ENCODE measurements at places on chromosomes 2 and 18.

DNA sequence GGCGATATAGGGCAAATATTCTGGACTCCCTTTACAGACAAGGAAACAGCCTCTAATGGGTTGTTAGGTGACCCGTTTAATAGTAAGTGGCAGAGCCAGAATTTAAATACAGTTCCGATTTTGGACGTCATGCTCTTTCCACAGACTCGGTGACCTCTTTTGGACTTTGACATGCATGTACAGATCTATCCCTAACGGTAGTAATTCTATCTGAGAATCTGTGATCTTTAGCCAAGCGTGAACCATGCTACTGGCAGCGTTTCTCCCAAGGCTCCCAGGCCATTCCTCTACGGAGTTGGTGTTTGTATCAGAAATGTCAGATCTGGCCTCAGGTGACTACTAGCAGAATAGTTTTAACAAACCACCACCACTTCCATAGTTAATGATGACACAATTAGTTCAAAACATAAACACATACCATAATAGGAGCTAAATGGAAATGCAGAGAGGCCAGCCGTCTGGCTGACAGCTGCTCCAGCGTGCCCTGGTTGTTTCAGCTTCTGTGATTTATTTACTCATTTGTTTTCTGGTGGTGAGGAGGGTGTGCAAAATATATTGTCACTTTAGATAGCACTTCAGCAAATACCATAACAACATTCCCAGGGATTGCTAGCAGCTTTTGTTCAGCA, 304.6 kb upstream of the LYPD1 start:
- no peak for DNase-seq

- no peak for DNase-seq
Measured at GRCh38 chr2:57760381-57760801, 286.2 kb upstream of the VRK2 start.

DNA sequence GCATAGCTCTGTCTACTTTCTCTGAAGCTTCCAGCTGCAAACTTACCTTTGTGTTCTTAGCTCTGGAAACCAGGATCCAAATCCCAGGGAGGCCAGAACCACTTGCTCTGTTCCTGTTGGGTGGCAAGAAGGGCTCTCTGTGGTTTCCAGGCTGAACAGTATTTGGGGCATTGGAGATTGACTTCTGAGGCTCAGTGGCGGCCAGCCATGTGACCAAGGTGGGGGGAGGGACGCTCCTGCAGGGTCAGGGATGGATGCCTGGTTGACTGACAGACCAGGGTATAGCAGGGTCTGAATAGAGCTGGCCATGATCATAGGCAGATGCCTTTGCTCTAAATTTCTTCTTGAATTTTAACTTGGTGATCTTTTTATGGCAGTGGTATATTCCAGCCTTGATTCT, 15.1 kb downstream of the SLC4A5 start:
- DNase-seq = no peak

GRCh38 chr2:16671760-16672159, 6.1 kb upstream of the CYRIA start:
- DNase-seq = no peak

GRCh38 chr18:425106-425745, 75.3 kb downstream of the COLEC12 start:
- no peak for DNase-seq

- peak; percentile 83 for DNase-seq
Measured at GRCh38 chr2:159290289-159290907, 3.9 kb upstream of the WDSUB1 start.

DNA sequence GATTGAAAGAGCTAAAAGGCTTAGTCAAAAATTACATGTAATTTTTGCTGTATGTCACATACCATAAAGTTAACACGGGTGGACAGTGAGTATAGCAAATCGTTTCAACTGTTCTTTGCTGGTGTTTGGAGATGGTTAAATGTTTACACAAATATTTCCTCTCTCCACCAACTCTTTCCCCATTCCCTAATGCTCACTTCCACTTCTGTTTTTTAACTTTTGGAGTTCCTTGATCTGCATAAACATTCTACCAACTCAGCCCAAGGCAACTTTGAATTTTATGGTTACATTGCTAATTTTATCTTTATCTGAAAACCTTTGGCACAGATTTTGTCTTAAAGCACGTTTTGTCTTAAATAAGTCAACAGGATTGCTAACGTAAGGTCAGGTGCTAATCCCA, 1.9 kb upstream of the SPOPL start:
- DNase-seq = no peak

DNA sequence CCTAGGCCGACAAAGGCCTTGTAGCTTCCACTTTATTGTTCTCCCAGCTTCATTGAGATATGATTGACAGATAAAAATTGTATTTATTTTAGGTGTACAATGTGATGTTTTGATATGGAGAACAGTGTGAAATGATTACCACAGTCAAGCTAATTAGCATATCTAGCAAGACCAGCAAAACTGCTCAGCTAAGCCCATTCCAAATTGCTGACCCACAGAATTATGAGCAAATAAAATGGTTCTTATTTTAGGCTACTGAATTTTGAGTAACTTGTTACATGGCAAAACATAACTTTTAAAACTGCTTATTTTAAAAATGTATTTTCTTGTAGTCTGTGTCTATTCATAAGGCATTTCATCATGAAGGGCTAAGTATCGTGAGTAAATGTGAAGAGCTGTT, 8.6 kb upstream of the SELENOI start:
- no peak for DNase-seq

DNA sequence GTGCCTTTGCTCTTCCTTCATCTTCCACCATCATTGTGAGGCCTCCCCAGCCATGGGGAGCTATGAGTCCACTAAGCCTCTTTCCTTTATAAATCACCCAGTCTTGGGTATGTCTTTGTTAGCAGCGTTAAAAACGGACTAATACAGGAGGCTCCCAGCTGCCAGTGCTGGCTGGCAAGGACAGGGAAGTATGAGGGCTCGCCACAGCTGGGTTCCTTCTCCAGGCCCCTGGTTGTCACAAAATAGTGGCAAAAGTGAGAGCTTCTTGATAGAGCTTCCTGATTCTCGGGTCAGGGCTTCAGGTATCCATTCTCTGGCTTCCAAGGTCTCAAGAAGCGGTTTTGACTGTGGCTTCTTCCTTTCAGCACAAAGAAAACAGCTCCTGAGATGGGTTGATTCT, 85.0 kb downstream of the ZNF516 start:
- DNase-seq = no peak

DNA sequence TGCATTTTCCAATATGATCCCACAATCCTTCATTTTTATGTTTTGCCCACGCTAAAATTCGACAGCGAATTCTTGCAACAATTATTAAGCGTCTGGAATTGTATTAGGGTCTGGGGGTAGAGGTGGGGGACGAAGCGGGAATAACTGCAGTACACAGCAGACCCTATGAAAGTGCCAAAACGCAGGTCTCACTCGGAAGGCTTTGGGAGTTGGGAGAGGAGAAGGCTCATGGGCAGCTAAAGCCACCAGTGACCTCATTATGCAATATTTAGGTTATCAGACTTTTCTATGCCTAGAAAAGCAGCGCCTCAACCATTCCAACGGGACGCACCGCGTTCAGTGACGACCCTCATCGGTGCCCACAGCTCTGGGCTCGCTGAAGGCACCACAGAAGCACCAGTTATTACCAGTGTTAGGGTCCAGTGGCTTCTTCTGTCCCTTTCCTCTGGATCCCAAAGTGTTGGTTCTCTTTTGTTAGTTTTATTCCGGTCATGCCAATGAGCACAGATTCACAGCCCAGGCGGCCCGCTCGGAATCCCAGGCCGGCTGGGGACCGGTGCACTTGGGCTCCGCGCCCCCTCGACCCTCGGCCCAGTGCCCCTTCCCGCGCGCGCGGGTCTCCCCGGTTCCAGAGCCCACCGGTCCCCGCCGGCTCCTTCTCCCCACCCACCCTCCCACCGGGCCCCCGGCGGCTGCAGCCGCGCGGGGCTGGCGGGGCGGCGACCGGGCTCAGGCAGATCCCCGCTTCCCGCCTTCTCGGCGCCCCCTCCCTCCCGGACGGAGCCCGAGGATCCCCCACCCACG, 737 bp upstream of the MAPK4 start:
- DNase-seq = no peak

GRCh38 chr2:31067259-31067658, 71.0 kb downstream of the GALNT14 start:
- DNase-seq = no peak

DNA sequence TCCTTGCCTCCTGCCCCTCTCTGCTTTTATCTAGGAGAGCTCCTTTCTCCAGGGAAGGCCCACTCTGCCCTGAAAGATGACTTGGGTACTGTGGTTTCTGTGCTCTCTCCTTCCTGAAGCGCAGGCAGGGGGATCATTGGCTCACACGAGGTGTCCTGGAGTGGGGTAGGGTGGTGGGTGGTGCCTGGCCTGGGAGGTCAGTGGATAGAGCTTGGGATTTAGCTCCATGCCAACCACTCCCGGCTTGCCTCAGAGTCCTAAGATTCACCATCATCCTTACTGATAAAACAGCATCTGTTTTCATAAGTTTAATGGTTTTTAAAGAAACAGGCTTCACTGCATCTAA, 63.1 kb downstream of the CIB4 start:
- DNase-seq = no peak

DNA sequence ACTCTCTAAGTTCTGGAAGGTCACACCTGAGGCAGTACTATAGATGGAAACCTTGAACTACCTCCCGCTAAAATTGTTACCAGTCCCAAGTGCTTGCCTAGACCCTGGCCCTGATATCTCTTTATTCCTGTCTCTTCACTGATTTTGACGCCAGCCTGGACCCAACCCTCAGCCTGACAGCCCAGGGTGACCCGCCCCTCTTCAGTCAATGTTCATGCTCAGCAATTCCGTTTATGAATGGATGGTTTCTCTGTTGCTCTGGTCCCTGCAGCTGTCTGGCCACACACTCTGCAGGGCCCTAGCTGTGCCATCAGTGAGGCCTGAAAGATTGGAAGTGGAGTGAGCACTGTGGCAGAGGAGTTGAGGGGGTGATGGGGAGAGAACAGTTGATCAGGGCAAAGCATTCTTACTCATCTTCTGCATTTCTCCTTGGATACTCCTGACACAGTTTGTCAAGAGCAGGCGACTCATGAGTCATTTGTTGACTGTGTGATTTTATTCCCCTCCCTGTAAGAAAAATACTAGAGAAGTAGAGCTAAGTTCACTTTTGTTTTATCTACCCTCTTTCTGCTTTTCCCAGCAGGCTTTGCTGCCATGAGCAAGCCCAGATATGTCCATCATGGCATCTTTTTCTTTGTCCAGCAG, 46.0 kb downstream of the NPAS2 start:
- no peak for DNase-seq

DNA sequence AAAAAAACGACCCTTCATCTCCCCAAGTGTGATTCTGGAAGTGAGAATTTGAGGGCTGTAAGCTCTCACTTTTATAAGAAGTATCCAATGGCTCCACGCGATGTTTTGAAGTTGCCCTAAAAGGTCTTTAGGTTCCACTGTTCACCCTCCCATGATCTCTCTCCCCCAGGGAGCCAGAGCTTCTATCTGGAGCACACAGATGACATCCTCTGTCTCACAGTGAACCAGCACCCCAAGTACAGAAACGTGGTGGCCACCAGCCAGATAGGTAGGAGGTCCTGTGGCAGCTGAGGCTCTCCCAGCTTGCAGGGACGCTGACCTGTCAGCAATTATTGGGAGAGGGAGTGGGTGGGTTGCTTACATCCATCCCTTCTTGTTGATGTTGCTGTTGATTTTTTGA, 97.8 kb downstream of the RTN4 start:
- DNase-seq = no peak

DNA sequence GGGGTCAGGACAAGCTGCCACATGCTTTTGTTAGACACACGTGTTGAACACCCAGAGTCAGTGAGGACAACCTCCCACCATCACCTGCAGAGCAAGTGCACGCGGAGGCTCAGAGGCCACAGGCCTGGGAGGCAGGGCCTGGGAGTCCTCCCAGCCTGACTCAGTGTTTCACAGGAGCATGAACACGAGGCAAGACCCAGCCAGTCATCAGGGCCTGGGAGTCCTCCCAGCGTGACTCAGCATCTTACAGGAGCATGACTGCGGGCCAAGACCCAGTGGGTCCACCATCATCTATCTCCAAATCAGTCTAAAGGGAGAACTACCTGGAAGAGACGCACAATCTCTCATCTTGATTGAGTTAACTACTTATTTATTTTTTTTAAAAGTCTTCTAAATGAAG, 112.6 kb upstream of the PXDN start:
- DNase-seq = no peak

GRCh38 chr2:242013771-242014170, 144.2 kb downstream of the RTP5 start:
- no peak for DNase-seq

DNA sequence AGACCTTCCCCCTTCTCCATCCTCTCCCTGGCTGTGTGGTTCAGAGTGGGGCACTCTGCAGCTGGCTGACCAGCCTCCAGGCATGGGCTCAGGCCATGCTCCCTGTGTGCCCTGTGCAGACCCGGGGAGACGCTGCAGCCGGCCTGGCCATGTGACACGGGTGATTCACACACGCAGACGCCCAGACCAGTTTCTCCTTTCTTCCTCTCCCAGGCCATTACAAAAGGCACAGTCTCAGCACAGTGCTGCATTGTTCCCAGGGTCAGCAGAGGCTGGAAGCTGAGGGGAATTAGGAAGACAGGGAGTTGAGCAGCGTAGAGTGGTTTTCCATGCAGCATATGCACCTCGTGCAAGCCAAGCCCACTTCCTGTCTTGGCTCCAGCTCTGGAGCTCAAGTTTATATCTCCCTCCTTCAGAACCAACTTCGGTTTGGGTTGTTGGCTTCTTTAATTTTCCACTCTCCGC, 288.5 kb downstream of the TNS1 start:
- DNase-seq = no peak

- DNase-seq = no peak
Measured at GRCh38 chr2:195434346-195434745, 222.7 kb upstream of the SLC39A10 start.

Data from AG09319 (cell line).